CD4-positive, alpha-beta T cell treated with Interleukin-2 at 100 ng/mL for 4 hours (primary cell): ENCODE measurements at places on chromosomes 16 and 17.

- DNase-seq: peak; percentile 36
Measured at GRCh38 chr16:79047337-79047736, 553.2 kb downstream of the MAF start.

- DNase-seq: no peak
Measured at GRCh38 chr16:9144106-9144505, 52.7 kb downstream of the HAPSTR1 start.

- no peak for DNase-seq
Measured at GRCh38 chr16:84124257-84125073, 7.7 kb upstream of the MBTPS1 start.

GRCh38 chr17:9230346-9230745, 209.0 kb downstream of the NTN1 start:
- DNase-seq: no peak

GRCh38 chr16:2736476-2737237, 15.8 kb upstream of the SRRM2 start:
- no peak for DNase-seq

DNA sequence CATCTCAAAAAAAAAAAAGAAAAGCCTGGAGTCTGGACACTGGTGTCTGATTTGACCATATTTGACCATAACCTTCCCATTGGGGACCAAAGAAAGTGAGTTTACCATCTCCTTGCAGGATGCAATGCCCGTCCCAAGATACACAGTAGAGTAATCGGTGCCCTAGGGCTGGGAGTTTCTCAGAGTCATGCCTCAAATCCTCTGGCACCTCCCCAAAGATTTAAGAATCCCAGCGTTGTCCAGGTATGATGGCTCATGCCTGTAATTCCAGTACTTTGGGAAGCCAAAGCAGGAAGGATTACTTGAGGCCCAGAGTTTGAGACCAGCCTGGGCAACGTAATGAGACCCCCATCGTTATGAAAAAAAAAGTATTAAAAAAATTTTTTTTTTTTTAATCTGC, 5.0 kb downstream of the PITPNM3 start:
- DNase-seq: no peak

DNA sequence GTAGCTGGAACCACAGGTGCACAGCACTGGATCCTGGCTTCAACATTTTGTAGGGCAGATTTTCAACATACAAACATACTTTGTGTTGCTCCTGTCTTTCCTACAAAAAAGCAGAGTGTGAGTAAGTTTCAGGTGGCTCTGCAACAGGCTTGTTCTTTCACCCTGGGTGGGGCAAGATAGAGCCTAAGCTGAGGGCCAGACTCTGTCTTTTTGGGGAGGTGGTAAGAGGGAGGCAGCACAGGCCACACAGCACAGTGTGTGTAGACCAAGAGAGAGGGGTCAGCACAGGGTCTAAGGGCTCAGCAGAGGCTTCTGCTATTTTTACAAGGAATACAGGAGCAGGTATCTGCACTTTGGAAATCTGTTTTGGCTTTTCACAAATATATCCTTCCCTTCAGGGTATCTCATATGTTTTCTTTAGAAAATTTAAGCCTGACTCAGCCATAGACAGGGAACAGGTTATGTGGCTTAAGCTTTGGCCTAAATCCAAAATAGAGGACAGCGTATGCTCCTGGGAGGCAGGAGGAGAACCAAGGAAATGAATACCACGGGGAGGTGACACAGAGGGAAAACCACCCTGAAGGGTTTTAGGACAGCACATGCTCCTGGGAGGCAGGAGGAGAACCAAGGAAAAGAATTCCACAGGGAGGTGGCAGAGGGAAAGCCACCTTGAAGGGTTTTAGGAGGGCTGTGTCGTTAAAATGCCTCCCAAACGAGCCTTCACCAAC, 21.6 kb downstream of the EMC8 start:
- no peak for DNase-seq

GRCh38 chr17:75535119-75535537, 9.6 kb downstream of the LLGL2 start:
- peak; percentile 68 for DNase-seq

- no peak for DNase-seq
Measured at GRCh38 chr16:19138601-19139000, 24.8 kb downstream of the ITPRIPL2 start.

DNA sequence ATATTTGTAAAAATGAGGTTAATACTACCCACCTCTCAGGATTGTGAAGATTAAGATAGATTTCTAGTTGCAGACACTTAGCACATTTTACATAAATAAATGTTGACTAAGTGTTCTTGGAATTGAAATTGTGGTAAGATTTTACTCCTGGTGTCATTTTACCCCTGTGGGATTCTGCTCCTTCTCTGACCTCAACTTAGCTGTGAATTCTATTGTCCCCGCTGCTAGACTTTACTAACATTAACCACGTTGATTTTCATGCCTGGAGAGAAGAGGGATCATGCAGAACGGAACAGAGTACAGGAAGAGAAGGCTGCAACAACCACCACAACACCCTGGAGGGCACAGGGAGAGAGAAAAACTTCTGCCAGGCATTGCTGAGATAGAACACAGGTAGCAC, 2.1 kb upstream of the TOM1L1 start:
- DNase-seq: no peak

- no peak for DNase-seq
Measured at GRCh38 chr17:18041776-18042175, 2.6 kb downstream of the GID4 start.

DNA sequence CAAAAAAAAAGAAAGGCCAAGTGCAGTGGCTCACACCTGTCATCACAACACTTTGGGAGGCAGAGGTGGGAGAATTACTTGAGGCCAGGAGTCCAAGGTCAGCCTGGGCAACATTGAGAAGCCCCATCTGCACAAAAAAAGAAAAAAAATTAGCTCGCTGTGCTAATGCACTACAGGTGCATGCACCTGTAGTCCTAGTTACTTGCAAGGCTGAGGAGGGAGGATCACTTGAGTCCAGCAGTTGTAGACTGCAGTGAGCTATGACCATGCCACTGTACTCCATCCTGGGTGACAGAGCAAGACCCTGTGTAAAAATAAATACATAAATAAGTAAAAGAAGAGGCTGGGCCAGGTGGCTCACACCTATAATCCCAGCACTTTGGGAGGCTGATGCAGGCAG, 39.7 kb downstream of the DCAKD start:
- DNase-seq: no peak

GRCh38 chr16:75593825-75594820, 27.9 kb downstream of the GABARAPL2 start:
- no peak for DNase-seq

DNA sequence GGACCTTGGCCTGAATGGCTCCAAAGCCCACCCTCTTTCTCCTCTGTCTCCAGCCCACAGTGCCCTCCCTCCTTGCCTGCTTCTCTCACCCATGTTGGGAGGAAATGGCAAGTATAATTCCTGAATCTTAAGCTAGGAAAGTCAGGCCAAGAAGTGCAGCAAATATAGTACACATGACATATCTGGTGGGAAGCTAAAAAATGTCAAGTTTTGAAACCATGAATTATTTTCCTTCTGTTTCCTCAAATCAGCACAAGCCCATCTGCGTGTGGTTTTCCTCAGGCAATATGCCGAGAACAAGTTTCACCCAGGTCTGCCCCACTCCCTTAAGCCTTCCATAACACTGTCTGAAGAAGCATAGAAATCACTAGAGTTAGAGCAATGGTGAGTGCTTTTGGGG, 502.8 kb upstream of the CDH11 start:
- DNase-seq: no peak

- DNase-seq: no peak
Measured at GRCh38 chr17:73990290-73990689, 213.2 kb upstream of the RPL38 start.

- DNase-seq: no peak
Measured at GRCh38 chr16:19274165-19274797, 11.2 kb upstream of the CLEC19A start.

DNA sequence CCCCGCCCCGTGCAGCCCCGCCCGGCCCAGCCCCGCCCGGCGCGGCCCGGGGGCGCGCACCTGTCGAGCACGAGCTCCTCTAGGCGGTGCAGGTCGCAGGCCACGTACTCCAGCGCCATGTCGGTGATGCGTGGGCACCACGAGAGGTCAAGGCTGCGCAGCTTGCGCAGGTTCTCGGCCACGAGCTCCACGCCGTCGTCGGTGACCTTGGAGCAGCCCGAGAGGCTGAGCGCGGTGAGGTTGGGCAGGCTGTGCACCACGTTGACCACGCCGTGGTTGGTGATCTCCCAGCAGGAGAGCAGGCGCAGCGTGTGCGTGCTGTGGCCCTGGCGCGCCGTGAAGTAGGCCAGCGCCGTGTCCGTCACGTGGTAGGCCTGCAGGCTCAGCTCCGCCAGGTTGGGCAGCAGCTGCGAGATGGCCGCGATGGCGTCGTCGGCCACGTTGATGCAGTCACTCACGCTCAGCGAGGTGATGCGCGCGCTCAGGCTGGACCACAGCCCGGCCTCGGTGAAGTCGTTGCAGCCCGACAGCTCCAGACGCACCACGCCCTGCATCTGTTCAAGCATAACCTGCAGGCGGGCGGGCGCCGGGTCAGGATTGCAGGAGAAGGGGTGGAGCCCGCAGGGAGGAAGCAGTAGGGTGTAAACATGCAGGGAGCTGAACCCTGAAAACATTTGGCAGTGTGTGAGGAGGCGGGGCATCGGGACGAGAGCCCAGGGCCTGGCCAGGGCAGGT, 5.3 kb upstream of the WDR24 start:
- peak; percentile 69 for DNase-seq

- DNase-seq: no peak
Measured at GRCh38 chr17:47607481-47607880, 42.2 kb upstream of the KPNB1 start.

- DNase-seq: no peak
Measured at GRCh38 chr17:75365009-75365930, 40.2 kb downstream of the GRB2 start.

GRCh38 chr17:16975277-16975651, 3.3 kb upstream of the TNFRSF13B start:
- DNase-seq: no peak

- DNase-seq: no peak
Measured at GRCh38 chr17:73833775-73834488, 189.7 kb upstream of the SDK2 start.

GRCh38 chr16:83116274-83116892, 489.6 kb downstream of the CDH13 start:
- no peak for DNase-seq

GRCh38 chr17:35969558-35970380, 11.5 kb downstream of the CCL16 start:
- peak; percentile 79 for DNase-seq

DNA sequence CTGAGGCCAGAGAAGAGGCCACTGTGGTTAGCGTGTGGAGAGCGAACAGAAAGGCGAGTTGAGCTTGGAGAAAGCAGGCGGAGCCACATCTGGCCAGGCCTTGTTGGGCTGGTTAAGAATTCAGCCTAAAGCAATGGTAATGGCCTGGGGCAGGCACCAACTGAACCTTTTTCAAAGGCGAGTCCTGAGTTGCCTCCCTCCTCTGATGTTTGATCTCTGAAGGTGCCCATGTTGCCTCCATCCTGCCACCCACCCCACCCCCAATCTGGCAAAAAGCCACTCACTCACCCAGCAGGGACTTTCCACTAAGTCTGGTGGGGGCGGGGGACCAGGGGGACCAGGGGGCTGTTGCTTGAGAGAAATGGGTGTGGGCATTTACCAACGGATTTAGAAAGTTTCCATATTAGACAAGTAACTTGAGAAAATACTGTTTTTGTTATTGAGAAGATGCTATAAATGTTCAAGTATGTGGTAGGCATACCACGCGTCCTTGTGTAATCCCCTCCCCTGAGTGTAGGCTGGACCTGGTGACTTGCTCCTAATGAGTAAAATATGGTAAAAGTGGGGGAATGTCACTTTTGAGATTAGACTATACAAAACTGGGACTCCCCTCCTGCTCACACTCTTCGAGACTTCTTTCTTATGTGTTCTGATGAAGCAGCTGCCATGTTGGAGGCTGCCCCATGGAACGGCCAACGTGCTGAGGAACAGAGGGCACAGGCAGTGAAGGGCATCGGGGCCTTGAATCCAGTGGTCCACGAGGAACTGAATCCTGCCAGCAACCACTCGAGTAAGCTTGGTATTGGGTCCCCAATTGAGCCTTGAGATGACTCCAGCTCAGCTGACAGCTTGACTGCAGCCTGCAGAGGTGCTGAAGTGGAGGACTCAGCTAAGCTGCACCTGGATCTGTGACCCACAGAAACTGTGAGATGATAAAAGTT, 29.9 kb upstream of the TNS4 start:
- peak; percentile 70 for DNase-seq

- no peak for DNase-seq
Measured at GRCh38 chr17:38690386-38690785, 14.7 kb upstream of the MLLT6 start.
